Stimulated activated CD8-positive, alpha-beta memory T cell treated with anti-CD3 and anti-CD28 coated beads, Interleukin-4, amount 100 ng/mL, for 4 hours (primary cell): ENCODE measurements at places on chromosomes 1 and 21.

- no peak for DNase-seq
These were observed 164.4 kb upstream of the PALMD start for GRCh38 chr1:99481391-99481996.

DNA sequence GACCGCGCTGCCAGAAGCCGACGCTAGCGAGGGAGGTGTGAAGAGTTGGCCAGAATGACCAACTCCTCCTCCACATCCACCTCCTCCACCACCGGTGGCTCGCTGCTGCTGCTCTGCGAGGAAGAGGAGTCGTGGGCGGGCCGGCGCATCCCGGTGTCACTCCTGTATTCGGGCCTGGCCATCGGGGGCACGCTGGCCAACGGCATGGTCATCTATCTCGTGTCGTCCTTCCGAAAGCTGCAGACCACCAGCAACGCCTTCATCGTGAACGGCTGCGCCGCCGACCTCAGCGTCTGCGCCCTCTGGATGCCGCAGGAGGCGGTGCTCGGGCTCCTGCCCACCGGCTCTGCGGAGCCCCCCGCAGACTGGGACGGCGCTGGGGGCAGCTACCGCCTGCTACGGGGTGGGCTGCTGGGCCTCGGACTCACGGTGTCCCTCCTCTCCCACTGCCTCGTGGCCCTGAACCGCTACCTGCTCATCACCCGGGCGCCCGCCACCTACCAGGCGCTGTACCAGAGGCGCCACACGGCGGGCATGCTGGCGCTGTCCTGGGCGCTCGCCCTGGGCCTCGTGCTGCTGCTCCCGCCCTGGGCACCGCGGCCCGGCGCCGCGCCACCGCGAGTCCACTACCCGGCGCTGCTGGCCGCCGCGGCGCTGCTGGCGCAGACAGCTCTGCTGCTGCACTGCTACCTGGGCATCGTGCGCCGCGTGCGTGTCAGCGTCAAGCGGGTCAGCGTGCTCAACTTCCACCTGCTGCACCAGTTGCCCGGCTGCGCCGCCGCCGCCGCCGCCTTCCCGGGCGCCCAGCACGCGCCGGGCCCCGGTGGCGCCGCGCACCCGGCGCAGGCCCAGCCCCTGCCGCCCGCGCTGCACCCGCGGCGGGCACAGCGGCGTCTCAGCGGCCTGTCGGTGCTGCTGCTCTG lies 1.2 kb downstream of the GPR88 start:
- DNase-seq: no peak

GRCh38 chr1:6825828-6826227 lies 40.6 kb downstream of the CAMTA1 start:
- DNase-seq: no peak

DNA sequence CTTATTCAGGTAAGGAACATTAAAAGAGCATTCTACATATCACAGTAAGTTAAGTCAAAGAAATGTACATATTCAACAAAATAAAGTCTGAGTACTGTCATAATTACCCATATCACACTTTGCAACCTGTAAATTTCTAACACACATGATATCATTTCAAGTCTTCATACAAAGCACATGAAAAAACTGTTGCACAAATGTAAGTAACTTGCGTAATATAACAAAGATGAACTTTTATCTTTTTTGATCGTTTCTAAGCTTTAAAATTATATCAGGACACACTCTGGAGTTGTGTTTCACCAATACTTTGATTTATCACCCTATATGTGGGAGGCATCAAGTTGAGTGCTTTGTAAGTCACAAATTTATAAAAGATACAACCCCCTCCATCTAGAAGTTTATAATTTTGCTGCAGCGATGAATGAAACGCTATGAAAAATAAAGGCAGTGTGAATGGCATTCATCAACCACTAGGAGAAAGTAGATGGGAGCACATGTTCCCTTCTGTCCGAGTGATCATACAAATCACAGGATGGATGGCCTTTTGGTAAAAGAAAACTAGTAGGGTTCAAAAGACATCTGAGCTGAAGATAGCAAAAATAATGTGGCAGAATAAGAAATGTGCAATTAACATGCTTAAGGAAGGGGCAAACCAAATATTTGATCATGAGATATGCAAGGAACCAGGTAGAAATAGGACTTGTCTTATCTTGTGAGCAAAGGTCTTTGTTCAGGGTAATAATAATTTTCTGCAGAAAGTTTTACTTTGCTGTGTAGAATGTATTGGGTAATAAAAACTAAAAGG lies 27.5 kb downstream of the NRIP1 start:
- DNase-seq: no peak

DNA sequence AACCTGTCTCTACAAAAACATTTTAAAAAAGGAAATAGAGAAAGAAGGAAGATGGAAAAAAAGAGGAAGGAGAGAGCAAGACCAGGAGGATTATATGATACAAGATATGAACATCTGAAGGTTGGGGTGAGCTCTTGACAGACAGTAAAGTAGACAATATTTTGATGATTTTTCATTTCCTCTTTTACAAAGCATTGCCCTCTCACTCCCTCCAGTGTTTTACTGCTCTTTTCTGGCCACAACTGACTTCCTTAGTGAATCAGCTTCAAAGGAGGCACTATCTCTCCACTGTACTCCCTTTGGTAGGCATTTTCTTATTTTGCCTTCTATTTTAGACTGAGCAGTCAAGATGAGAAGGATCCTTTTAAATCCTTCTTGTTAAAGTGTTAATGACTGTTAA lies 296.7 kb downstream of the KCTD3 start:
- DNase-seq: no peak

DNA sequence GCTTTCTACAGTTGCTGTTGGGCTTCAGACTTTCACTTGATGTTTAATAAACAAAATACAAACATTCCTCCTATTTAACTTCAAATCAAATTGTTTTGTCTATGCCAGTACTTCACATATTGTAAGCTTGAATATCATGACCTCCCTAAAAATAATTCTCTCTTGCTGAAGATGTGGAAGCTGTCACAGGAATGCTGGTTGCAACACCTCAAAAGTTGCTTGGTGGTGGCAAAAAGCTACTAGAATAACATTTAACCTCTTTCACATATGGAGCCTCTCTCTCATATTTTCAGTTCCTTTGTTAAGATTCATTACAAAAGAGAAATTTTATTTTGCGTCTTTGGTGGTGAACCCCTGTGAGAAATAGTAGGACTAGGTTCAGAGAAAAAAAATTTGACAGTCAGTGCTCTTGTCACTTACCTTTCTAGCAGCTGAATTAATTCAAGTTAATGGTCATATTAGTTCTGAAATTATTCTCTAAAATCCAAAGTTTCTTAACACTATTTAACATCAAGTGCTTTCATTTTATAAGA lies 25.5 kb upstream of the F13B start:
- DNase-seq: no peak

DNA sequence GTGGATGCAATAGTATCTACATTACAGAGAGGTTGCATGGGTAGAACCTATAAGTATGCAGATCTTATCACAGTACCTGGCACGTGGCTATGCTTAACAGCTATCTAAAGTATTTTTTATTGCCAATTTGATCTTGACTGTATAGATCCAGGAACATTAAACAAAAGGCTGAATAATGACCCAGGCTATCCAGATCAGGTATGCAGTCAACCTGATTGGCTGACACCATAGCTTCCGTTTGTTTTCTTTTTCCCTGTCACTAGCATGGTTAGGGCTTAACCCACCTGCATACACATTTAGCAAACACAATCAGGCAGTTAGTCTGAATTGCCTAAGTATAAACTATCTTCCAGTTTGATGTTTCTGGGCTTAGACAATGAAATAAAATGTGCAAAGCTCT lies 264.9 kb upstream of the PLXNA2 start:
- DNase-seq: no peak

- DNase-seq: no peak
These were observed 684.8 kb upstream of the PTBP2 start for GRCh38 chr1:96036763-96037162.

GRCh38 chr21:34364921-34365320 lies 1.1 kb downstream of the KCNE2 start:
- DNase-seq: no peak

DNA sequence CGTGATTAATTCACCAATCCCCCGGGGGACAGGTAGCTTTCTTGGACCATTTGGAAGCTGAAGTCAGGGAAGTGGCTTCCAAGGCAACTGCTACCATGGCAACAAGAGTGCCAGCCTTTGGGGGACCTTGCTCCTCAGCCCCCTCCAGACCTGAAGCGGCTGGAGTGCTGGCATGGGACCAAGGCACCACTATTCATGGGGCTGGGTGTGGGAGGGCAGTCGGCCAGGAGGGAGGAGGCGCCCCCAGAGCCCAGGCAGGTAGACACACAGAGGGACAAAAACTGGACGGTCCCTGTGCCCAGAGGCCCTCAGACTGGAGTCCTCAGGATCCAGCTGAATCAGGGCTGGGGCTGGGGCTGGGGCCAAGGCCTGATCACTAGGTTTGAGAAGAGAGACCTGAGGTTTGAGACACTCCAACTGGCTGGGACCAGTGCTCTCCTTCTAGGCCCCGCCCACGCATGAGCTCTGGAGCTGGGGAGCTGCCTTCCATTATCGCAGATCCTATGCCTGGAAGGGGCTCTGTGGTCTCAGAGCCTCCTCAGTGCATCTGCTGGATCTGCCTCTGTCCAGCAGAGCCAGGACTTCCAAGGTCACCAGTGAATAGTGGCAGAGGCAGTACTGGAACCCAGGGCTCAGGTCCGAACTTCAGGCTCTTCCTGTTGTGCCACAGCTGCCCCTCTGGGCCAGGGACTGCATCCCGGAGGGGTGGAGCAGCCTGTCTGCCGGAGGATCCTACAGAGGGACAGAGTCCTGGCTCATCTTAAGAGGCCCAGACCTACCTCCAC lies 3.3 kb upstream of the KNCN start:
- DNase-seq: no peak

- peak; percentile 26 for DNase-seq
These were observed 17.4 kb upstream of the KCNAB2 start for GRCh38 chr1:6028042-6028850.

- no peak for DNase-seq
These were observed 38.2 kb downstream of the SLC9A1 start for GRCh38 chr1:27116697-27117096.

- no peak for DNase-seq
These were observed 72.3 kb downstream of the CTH start for GRCh38 chr1:70483342-70483741.

- DNase-seq: no peak
These were observed 34.0 kb upstream of the ADGRL4 start for GRCh38 chr1:79040424-79041082.

GRCh38 chr21:26801498-26801897 lies 43.7 kb downstream of the ADAMTS1 start:
- no peak for DNase-seq

DNA sequence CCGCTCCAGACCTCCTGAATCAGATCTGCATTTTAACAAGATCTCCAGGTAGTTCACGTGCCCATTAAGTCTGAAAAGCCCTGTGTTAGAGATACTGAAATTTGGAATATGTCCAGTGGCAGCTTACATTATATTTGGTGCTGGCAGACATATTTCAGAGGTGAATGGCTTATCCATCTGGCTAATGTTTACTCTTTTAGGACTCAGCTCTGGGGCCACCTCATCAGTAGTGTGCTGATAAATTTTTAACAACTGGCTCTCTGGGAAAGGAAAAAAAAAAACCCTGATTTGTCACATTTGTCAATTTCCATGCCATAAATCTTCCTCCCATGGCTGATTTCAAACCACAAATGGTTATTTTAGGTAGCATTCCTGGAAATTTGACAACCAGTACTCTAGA lies 25.3 kb upstream of the SYT6 start:
- no peak for DNase-seq

DNA sequence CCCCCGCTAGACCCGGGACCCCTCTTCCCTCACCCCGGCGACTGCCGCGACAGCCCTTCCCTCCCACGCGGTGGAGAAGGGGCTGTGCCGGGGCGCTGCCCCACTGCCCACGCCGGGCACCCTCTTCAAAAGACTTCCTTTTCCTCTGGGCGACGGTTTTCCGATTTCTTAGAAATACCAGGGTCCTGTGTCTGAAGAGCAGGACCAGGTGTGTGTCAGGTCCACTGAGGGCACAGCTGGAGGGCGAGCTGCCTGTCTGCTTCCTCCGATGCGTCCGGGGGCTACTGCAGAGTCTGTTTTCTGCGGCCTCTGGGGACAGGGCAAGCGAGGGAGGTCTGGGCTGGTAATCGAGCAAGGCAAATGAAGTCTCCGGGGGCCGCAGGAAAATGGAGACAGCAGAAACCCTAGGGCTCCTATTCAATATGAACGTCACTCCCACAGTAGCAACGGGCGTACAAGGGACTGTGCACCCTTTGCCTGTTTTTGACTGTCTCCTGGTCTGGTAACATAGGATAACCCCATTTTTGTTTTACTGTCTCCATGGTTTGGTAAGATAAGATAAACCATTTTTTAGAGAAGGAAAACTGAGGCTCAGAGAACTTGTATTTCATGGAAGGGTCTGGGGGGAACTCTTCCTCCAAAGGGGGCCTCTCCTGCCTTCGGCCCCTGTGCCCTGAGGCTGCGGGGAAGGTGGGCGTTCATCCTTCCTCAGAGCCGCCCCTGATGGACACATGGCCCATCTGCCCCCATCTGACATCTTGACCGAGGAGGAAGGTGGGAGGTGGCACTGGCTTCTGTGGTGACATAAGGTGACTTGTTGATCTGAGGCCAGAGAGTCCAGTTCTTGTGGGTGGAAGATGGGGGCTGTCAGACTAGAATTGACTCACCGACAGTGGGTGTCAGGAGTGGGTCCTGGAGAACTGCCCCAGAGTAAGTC lies 970 bp downstream of the TNFRSF1B start:
- DNase-seq: no peak

DNA sequence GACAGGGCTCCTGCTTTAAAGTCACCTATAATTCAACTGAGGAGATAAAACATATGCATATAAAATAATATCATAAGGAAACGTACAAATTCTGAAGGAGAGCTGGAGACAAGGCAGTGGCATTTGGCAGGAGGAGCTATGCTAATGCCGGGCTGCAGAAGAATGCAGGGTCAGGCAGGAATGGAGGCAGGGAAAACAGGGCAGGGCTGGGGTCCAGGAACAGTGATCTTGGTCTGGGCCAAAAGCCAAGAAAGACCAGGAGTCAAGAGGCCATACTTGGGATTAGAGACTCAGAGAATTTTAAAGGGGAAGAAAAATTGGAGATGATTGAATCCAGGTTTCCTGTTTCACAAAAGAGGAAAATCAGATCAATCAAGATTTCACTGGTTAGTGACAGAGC lies 20.0 kb upstream of the BRDT start:
- no peak for DNase-seq

DNA sequence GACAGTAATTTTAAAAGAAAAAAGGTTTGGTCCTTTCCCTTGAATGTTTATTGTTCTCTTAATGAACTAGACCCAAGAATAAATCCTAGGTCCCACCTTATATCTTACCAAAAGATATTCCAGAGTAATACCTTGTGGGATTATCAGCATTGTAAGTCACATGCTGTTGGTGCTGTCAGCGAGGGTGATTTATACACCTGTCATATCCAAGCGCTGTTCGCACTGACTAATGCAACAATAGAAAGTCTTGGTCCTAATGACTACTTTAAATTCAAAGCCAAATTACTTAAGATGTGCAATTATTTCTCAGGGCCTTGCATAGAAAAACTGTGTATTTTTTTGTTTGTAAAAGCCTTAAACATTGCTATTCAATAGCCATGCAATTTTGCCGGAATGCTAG lies 6.9 kb downstream of the GPR88 start:
- DNase-seq: no peak

GRCh38 chr1:247386687-247387086 lies 29.3 kb upstream of the NLRP3 start:
- no peak for DNase-seq

GRCh38 chr1:234169161-234169849 lies 204.0 kb upstream of the COA6 start:
- no peak for DNase-seq
